Right ventricle myocardium superior (tissue), 1 donor: ENCODE measurements at places on chromosomes 5 and 9.

GRCh38 chr5:163658702-163659567, 153.5 kb downstream of the MAT2B start:
- no peak for DNase-seq

- DNase-seq: no peak
Measured at GRCh38 chr5:114473541-114473940, 111.7 kb downstream of the KCNN2 start.

GRCh38 chr9:69292078-69292477, 32.9 kb upstream of the ENTREP1 start:
- DNase-seq: no peak

- no peak for DNase-seq
Measured at GRCh38 chr5:6926491-6927038, 213.3 kb downstream of the TENT4A start.

GRCh38 chr9:3912817-3913216, 387.0 kb upstream of the RFX3 start:
- no peak for DNase-seq
